Uterine smooth muscle cell (primary cell): ENCODE measurements at places on chromosomes 1 and 21. TPM values are rescaled to one million over a fixed set of nuclear protein-coding genes. Genes with fewer than 3 reads are reported as not detected.

The PRAMEF15 gene
- not detected in 2 replicates for total RNA-seq

The IL19 gene
- not detected in 2 replicates for total RNA-seq

The PIK3C2B gene
- total RNA-seq, result 2.0 TPM in 2 replicates

The CRYBG2 gene
- total RNA-seq, result 0.12 TPM in 1 of 2 replicates, not detected in the other

The SMPDL3B gene
- 0.25 TPM in 1 of 2 replicates, not detected in the other for total RNA-seq

The KRTAP19-3 gene
- not detected in 2 replicates for total RNA-seq

The OLFML2B gene
- total RNA-seq, result 4.9 and 7.0 TPM in 2 replicates

The SPRR2E gene
- total RNA-seq, result not detected in 2 replicates

The CEPT1 gene
- 50.5 and 54.7 TPM in 2 replicates for total RNA-seq

The GJA8 gene
- not detected in 2 replicates for total RNA-seq

The RASSF5 gene
- total RNA-seq, result 0.11 and 0.50 TPM in 2 replicates

The IRF6 gene
- total RNA-seq, result 0.44 and 0.62 TPM in 2 replicates

The EPRS1 gene
- total RNA-seq, result 235 and 253 TPM in 2 replicates

The CYP4A22 gene
- total RNA-seq, result not detected in 2 replicates

The HSD3B2 gene
- total RNA-seq, result not detected in 2 replicates

The PDZK1IP1 gene
- not detected in 2 replicates for total RNA-seq

The SLAMF6 gene
- not detected in 2 replicates for total RNA-seq

The DLGAP3 gene
- total RNA-seq, result under 0.01 TPM in 1 of 2 replicates, not detected in the other

The ARHGEF11 gene
- total RNA-seq, result 31.0 and 34.0 TPM in 2 replicates

The OR2AK2 gene
- 0.25 TPM in 1 of 2 replicates, not detected in the other for total RNA-seq

The CELA2B gene
- total RNA-seq, result not detected in 2 replicates

The SLC30A10 gene
- not detected in 2 replicates for total RNA-seq

The FCRL2 gene
- not detected in 2 replicates for total RNA-seq

The ACOT11 gene
- total RNA-seq, result 3.4 and 5.7 TPM in 2 replicates

The SPOCD1 gene
- total RNA-seq, result 71.4 and 85.6 TPM in 2 replicates

The CYP4X1 gene
- total RNA-seq, result not detected in 2 replicates

The DIP2A gene
- 27.6 and 28.1 TPM in 2 replicates for total RNA-seq

The PLPPR4 gene
- total RNA-seq, result 0.22 and 0.25 TPM in 2 replicates

The OR2W3 gene
- total RNA-seq, result not detected in 2 replicates

The HCRTR1 gene
- total RNA-seq, result not detected in 2 replicates

The TFAP2E gene
- 0.11 and 0.12 TPM in 2 replicates for total RNA-seq

The CD5L gene
- total RNA-seq, result not detected in 2 replicates

The COL8A2 gene
- 5.0 and 12.5 TPM in 2 replicates for total RNA-seq

The POU3F1 gene
- not detected in 2 replicates for total RNA-seq

The GPA33 gene
- not detected in 2 replicates for total RNA-seq

The MYBPHL gene
- not detected in 2 replicates for total RNA-seq

The CTNNBIP1 gene
- 24.2 and 25.2 TPM in 2 replicates for total RNA-seq

The PSMD4 gene
- total RNA-seq, result 243 and 344 TPM in 2 replicates

The COL11A1 gene
- total RNA-seq, result 121 and 214 TPM in 2 replicates

The COL9A2 gene
- total RNA-seq, result 0.55 and 1.00 TPM in 2 replicates

The ATAD3B gene
- 16.9 and 35.3 TPM in 2 replicates for total RNA-seq

The ARMH1 gene
- 0.11 and 0.87 TPM in 2 replicates for total RNA-seq

The LRRC38 gene
- total RNA-seq, result 0.50 TPM in 1 of 2 replicates, not detected in the other

The MKNK1 gene
- total RNA-seq, result 16.3 and 21.4 TPM in 2 replicates

The OPTC gene
- total RNA-seq, result not detected in 2 replicates

The TNFSF18 gene
- 0.22 TPM in 1 of 2 replicates, not detected in the other for total RNA-seq

The OR6K3 gene
- 0.12 TPM in 1 of 2 replicates, not detected in the other for total RNA-seq

The MRAP gene
- not detected in 2 replicates for total RNA-seq
